Hindlimb muscle (tissue), 1 donor: ENCODE measurements at places on chromosomes 16 and 17. TPM values are rescaled to one million over a fixed set of nuclear protein-coding genes. Genes with fewer than 3 reads are reported as not detected.

DNA sequence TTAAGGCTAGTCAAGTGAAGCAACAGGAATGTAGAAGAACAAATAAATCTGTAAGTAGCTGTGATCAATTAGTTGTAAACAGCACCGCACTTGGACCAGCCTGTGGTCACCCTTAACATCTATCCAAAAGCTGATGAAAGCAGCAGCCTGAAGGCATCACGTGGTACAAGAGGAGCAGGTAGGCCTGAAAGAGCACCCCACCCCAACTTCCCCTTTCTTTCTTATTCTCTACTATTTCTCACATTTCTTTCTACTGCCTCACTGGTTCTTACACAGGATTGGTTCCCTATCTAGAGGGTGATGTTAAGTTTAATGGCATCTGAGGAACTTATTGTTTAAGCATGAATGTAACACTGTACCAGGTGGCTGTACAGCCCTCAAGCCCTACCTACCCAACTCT lies 42.6 kb upstream of the CLEC18B start:
- DNase-seq, result no peak

Gene P2RX1
- 4.5 TPM for polyA plus RNA-seq

Gene CCL4
- polyA plus RNA-seq, result 3.2 TPM

- DNase-seq, result no peak
Observed at GRCh38 chr16:14029658-14030057, 41.5 kb upstream of the MRTFB start.

GRCh38 chr16:75754141-75754540 lies 27.9 kb upstream of the CPHXL start:
- DNase-seq, result no peak

GRCh38 chr16:4580250-4580649 lies 24.1 kb downstream of the C16orf96 start:
- no peak for DNase-seq

Gene DNASE1L2
- polyA plus RNA-seq, result 1.1 TPM
